ENCODE measurements at places on chromosomes 6 and 20. TPM values are rescaled to one million over a fixed set of nuclear protein-coding genes. Genes with fewer than 3 reads are reported as not detected.

The ASCC3 gene
- 22.9 TPM for total RNA-seq

The HLA-DQB1 gene
- 17.9 TPM for total RNA-seq

The HNF4A gene
- under 0.01 TPM for total RNA-seq

The SYCP2L gene
- not detected for total RNA-seq

The CSNK2A1 gene
- total RNA-seq: 48.2 TPM

The HIVEP1 gene
- 24.1 TPM for total RNA-seq

The ASIP gene
- total RNA-seq: not detected

The ROS1 gene
- total RNA-seq: not detected

The PRRT1 gene
- 9.4 TPM for total RNA-seq

The FAM184A gene
- total RNA-seq: 4.7 TPM

The PEX7 gene
- not detected for total RNA-seq

The RBM24 gene
- total RNA-seq: 2.0 TPM

The POPDC3 gene
- 0.35 TPM for total RNA-seq

The MCUR1 gene
- 13.8 TPM for total RNA-seq

The DEF6 gene
- 8.9 TPM for total RNA-seq

The CBLN4 gene
- total RNA-seq: 26.2 TPM

The PTGIS gene
- 64.7 TPM for total RNA-seq

The SPAG4 gene
- not detected for total RNA-seq

The PRICKLE4 gene
- total RNA-seq: 10.4 TPM

The OSTM1 gene
- total RNA-seq: 53.8 TPM

The POM121L2 gene
- total RNA-seq: not detected

The TREM1 gene
- 0.26 TPM for total RNA-seq

The KCNB1 gene
- 0.29 TPM for total RNA-seq
